ENCODE measurements at places on chromosomes 5 and 9.

- no peak for DNase-seq
Measured at GRCh38 chr5:154275566-154275965, 85.0 kb downstream of the GALNT10 start.

DNA sequence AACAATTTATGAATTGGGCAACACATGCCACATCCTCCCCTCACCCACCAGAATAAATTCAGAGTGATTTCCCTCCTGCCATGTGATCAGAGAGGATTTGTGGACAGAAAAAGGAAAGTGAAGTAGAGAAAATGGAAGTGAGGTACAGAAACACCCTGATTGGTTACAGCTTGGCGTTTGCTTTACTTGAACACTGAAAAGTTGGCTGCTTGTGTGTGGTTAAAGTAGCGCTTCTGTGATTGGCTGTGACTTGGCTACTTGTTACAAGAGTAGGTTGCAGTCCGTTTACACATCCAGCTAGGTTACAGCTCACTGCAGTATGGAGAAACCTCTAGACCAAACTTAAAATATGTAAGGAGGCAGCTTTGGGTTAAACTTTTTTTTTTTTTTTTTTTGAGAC, 205.2 kb upstream of the ZNF608 start:
- DNase-seq = no peak

DNA sequence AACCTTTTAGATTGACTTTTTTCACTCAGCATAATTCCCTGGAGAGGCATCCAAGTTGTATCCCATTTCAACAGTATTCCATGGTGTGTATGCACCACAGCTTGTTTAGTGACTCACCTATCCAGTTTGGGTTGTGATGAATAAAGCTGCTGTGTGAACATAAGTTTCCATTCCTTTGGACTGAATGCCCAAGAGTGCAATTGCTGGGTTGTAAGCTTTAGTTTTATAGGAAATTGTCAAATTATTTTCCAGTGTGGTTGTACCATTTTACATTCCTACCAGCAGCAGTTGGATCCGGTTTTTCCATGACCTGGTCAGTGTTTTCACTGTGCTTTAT, 60.9 kb upstream of the TMED7 start:
- DNase-seq = no peak

GRCh38 chr5:154244476-154244875, 53.9 kb downstream of the GALNT10 start:
- DNase-seq = no peak

DNA sequence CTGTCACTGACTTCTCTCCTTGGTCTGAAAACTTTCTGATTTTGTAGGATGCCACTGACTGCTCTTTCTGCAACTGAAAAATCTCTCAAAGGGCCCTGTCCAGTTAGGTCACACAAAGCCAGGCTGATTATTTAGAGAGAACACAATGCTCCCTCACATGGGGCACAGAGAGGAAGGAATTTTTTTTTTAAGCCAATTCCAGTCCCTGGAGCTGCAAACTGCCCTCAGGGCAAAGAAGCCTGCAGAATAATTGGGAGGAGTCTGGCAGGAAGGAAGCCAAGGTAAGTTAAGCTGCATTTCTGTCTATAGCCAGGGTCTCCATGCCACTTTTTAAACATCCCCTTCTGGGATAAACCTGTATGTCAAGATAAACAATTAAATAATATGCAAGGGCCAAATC, 305.5 kb downstream of the ZSWIM6 start:
- no peak for DNase-seq

- DNase-seq = no peak
Measured at GRCh38 chr5:135851186-135851914, 16.9 kb downstream of the SLC25A48 start.

GRCh38 chr9:129591916-129592315, 29.0 kb downstream of the C9orf50 start:
- no peak for DNase-seq

- no peak for DNase-seq
Measured at GRCh38 chr5:153979028-153979783, 59.5 kb downstream of the FAM114A2 start.

DNA sequence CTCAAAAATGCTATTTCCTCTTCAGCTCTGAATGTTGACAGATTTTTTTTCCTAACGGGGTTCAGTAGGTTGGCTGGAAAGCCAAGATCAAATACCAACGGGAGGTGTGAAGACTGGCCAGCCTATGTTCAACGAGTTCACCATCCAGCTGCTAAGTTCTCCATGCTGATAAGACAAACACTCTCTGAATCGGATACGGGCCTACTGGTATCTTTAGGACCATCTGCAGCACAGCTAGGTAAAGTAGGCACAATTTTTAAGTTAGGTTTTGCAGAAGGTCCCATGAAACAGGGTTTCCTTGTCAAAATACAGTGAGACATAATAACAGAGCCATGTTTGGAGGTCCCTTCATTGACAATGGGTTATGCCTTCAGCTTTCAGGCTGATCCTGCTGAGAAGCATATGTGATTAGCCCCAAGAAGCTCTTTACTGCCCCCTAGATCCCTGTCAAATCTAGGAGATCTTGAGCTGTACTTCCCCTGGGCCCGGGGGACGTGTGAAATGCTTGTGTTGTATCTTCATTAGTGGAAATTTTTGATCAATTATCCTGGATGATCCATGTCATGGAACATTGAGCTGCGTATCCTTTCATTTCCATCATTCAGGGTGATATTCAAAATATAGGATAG, 60.6 kb downstream of the PGM5 start:
- DNase-seq = no peak

DNA sequence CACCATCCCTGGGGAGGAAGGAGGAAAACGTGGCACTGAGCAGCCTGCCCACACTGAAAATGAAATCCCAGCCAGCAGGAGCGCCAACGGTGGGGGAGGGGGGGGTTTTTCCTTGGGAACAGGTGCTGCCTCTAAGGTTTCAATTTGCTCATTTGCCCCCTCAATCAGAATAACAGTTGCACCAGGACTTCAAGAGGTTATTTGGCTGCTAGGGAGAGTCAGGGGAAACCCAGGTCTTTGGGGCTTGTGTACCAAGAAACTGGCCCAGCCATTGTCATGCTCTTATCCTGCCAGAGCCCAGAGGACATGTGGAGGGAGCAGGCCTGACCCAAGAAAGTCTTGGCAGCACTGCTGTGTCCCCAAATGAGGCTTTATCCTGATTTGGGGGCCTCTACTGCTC, 66.5 kb downstream of the NDFIP1 start:
- DNase-seq = no peak

Data from hematopoietic multipotent progenitor cell treated with erythropoietin and hydrocortisone succinate and interleukin-3 and kit ligand, for 17 days (in vitro differentiated cells).